ENCODE measurements at places on chromosomes 16 and 17. TPM values are rescaled to one million over a fixed set of nuclear protein-coding genes. Genes with fewer than 3 reads are reported as not detected.
A peak's percentile ranks its signal among the peaks of the same experiment; 100 is the strongest.

- no peak for DNase-seq
Measured at GRCh38 chr16:86930001-86930400, 351.7 kb downstream of the FOXL1 start.

DNA sequence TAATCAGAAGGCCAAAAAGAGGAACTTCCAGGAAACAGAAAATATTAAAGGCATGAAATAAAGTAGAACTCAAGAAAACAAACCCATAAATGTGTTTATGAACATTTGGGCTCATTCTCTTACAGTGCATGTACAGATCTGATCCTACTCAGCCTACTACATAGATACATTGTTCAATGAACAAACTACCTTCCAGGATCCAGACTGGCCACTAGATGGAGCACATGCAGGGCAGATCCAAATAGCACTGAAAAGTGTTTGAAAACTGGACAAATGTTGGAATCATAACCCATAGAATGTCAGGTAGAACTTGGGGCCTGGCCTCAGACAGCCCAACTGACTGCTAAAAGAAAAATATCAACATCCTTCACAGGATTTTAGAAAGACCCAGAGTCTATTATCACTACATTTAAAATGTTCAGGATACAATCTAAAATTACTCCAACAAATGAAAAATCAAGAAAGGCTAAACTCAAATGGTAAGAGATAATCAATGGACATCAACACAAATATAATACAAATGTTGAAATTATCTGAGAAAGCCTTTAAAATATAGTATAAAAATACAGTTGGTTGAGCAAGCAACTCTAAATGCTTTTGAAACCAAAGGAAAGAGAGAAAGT lies 122.4 kb upstream of the NUDT7 start:
- DNase-seq: no peak

DNA sequence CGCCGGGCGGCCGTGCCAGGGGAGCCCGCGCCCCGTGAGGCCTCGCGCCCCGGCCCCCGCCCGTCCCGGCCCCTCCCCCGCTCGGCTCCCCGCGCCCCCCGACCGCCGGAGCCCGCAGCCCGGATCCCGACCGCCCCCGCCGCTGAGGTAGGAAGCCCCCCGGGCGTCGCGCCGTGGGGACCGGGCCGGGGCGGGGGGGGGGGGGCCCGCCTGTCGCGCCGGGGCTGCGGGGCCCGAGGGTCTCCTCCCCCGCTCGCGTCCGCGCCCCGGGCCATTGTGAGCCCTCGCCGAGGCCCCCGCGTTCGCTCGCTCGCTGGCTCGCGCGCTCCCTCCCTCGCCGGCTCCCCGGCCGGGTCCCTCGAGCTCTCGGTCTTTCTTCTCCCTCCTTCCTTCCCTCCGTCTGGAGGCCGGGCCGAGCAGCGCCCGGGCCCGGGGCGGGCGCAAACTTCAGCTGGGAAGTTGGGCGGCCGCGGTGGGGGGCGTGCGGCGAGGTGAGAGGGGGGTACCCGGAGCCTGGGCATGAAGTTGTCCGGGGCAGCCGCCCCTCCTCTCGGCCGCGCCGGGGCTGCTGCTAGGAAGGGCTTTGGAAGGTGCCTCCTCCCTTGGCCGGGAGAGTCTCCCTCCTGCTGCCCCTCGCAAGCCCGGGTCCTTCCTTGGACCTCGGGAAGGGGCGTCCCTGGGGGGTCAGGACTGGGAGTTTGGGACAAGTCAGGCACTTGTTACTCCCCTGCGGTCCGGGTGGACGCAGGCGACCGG lies 419 bp downstream of the GLIS2 start:
- DNase-seq: peak; percentile 43

DNA sequence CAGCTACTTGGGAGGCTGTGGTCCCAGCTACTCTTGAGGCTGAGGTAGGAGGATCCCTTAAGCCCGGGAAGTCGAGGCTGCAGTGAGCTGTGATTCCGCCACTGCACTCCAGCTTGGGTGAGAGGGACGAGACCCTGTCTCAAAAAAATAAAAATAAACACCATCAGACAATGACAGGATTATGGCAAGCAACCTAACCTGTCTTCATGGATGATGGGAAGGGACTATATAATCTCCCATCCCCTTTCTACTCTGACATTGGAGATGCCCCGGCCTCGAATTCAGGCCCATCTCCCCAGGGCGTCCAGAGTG lies 893 bp downstream of the TRIM25 start:
- DNase-seq: no peak

- DNase-seq: no peak
Measured at GRCh38 chr17:63136369-63137012, 170.5 kb downstream of the TANC2 start.

Gene KRT14
- not detected for total RNA-seq

Gene MAPK8IP3
- total RNA-seq: 43.2 TPM

Gene PIGW
- 3.4 TPM for total RNA-seq

Gene C16orf82
- total RNA-seq: not detected

All from SJSA1 (cell line).